ENCODE measurements at places on chromosomes 3 and 15.

DNA sequence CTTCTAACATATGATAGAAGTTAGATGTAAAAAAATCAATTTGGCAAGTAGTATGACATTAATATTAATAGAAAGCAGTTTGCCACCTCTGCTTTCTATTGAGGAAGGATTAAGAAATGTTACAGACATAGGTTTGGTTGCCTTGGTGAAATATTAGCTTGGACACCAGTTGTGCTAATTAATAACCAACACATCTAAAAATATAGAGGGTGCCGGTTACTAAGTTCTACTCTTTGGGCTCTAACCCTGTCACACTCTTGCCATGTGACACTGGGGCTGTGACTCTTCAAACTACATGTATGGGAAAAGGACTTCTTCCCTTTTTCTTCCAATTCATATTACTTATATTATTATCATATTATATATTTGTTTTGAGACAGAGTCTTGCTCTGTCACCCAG lies 64.4 kb downstream of the TRIM71 start:
- no peak for DNase-seq

GRCh38 chr3:184716622-184717398 lies 4.9 kb upstream of the MAGEF1 start:
- no peak for DNase-seq

GRCh38 chr3:7015683-7016440 lies 154.9 kb downstream of the GRM7 start:
- no peak for DNase-seq

- no peak for DNase-seq
These were observed 3.0 kb downstream of the MEF2A start for GRCh38 chr15:99568625-99569352.

DNA sequence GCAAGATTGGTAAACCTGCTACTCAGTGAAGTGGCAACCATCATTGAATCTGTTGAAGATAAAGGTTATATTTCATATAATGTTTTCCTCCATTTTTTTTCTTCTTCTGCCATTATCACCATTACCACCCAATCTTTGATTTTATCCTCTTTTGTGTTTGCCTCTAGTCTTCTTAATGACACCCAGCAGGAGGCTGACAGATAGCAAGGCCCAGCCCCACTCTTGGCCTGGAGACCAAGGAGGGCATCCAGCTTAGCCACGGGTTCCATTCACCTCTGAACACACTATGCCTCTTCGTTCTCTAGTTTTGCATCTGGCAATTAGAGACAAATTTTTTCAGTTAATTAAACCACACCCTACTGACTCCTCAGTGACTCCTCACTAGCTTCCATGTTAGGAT lies 129.7 kb downstream of the TPRG1 start:
- DNase-seq = no peak

DNA sequence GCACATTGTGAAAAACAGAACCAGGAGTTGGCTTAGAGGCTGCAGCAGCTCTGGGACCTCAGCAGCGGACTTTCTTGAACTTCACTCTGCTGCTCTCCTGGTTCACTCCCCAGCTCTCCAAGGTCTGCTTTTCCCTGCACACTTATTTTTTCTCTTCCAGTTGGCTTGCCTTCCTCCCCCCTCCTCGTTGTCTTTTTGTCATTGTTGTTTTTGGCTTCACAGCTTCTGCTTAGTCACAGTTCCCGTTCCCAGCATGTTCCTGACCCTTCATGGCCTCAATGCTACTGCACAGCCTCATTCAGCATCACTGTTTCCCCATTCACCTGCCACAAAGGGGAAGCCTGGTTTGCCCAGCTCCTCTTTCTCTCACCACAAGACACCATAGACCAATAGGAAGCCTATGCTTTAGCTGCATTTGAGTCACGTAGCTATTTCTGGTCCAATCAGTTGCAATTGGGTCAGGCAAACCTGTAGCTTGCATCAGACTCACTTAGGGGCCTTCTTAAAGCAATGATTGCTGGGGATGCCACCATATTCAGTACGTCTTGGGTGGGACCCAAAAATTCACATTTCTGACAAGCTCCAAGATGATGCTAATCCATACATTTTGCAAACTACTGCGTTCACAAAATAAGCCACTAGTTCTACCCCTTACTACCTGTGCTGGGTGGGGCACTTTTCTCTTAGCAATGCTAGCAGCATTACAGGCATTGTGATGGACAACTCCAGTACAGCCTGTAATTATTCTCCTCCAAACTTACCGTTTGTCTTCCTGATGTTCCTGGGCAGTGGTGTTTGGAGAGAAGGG lies 7.8 kb upstream of the SUMF1 start:
- DNase-seq = no peak

DNA sequence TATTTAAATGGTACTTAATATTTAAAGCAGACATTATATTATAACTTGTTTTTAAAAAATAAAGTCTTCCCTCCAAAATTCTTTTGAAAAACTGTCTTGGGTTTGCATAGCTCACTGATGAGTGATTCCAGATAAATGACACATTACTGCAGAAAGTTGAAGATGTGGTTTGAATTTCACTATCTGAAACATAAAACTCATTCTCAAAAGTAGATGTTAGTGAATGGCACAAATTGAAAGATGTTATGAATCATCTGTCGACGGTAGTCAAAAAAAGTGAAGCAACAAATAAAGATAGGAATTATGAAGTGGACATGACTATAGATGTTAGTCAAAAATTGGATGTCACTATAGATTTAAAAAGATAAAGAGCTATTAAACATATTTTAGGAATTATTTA lies 280.5 kb downstream of the GAP43 start:
- peak; percentile 53 for DNase-seq

DNA sequence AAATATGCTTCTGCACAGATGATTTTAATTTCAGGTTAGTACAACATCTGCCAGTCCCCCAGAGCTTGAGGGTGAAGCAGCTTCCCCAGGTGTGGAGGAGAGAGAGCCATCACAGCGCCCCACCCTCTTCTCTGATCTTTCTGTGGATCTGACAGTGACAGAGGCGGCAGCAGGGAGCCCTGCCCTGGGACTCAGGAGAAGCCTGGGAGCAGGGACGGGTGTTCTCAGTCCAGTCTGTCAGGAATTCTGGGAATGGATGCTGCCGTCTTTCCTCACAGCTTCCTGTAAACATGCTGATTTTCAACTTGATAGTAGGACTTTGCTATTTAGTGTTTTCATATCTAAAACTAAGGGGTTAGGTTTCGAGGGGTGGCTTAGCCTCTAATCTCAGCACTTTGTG lies 11.4 kb upstream of the RAB8B start:
- no peak for DNase-seq

DNA sequence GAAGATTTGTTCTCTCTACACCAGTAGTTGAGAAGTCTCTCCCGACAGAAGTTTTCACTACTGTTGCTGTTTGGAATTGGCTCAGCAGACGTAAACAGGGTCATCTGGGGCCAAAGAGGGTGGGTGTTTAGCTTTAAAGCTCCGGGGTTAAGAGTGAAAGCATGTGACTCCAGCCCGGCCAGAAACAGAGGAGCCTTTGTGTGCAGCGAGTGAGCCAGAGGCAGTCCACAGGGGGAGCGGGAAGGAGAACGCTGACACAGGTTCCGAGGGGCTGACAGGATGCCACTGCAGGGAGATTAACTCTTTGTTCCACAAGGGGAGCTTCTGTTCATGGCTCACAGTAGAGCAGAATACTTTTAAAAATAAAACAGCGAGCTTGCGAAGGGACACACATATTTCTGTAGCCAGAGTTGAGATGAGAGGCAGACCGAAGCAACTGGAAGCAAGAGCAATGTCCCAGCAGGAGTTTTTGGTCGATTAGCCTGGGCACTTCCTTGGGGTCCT lies 26.9 kb downstream of the BMF start:
- no peak for DNase-seq

GRCh38 chr3:101063401-101063800 lies 70.2 kb upstream of the ABI3BP start:
- DNase-seq = no peak

GRCh38 chr3:124768812-124769211 lies 38.6 kb downstream of the UMPS start:
- DNase-seq = no peak

DNA sequence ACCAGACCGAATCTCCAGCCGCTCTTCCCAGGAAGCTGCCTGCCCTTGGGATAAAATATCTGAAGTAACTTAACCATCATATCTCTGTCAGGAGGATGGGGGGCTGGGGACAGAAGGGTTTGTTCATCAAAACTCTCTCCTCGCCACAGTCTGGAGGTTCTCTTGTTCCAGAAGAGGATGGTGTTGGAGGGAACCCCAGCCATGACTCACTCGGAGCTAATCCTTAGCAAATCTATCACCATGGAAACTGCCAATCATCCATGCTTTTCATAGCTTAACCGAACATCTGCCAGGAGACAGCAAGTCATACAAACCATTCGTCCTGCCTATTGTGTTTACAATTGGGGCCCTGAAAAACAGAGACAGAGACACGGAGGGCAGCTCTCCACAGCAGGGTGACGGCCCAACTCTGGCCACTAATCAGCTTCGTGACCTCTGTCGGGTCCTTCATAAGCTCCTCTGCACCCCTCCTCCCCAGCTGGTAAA lies 73.8 kb upstream of the HEG1 start:
- peak; percentile 97 for DNase-seq

DNA sequence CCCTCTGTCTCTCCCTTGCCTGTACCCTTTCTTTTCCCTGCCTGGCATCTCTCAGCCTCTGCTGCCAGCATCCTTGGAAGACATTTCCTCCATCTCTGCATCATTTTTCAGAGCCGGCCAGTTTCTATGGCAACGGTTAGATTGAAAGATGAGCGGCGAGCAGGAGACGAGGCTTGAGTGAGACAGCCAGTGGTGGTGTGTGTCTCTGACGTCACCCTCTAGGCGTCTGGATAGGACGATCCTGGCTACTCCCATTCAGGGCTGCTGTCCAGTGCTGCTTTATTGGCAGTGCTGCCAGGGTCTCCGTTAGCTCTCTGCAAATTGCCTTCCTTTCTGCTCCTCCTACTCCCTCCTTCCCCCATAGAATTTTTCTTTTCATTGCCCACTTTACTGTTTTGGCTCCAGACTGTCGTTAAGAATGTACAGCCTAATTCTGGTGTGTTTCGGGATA lies 57.9 kb downstream of the TRAK1 start:
- no peak for DNase-seq

DNA sequence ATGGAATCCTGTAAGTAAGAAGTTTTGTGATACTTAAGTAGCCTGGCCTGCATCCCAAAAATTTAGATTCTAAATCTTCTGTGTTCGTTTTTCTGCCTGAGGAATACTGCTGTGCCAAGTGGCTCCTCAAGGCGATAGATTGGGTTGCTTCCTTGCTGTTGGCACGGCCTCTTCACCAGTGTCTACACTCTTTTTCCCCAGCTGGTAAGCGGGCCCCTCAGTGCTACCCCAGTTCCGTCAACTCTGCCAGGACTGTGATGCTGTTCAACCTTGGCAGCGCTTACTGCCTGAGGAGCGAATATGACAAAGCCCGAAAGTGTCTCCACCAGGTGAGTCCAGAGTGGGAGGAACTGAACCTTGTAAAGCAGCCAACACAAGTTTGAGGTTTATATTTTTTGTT lies 53.3 kb upstream of the TRIM71 start:
- no peak for DNase-seq

DNA sequence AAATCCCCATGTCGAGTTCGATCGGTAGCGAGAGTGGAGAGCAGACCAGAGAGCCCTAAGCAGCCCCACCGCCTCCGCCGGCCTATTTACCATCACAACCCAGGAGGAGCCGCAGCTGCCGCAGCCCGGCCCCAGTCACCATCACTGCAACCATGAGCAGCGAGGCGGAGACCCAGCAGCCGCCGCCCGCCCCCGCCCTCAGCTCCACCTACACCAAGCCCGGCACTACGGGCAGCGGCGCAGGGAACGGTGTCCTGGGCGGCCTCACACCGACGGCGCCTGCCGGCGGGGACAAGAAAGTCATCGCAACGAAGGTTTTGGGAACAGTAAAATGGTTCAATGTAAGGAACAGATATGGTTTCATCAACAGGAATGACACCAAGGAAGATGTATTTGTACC lies 89.5 kb upstream of the TPM1 start:
- DNase-seq = no peak

DNA sequence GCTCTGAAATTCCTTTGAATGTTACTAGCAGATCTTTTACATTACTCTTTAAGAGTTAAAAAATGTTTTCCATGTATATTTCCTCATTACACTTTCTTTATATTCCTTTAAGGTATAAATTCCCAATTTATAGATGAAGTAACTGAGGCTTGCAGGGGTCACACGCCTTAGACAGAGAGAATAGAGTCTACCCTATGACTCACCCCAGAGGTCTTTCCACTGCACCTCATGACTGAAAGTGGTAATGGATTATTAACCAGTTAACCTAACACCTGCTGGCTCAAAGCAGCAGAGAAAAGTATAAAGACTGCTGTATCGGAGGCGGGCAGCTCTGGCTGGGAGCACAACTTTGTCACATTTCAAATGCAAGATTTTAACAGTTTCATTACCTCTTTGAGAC lies 37.7 kb downstream of the LDHAL6B start:
- DNase-seq = no peak

- no peak for DNase-seq
These were observed 46.9 kb downstream of the ZNF710 start for GRCh38 chr15:90047956-90048575.

- DNase-seq = no peak
These were observed at the start of gene GABRB3 for GRCh38 chr15:26772154-26773066. Gene GABRB3, minus strand, starts transcription at chr15:26773066.

- DNase-seq = no peak
These were observed 722 bp downstream of the RBMS3 start for GRCh38 chr3:29281344-29282241.

GRCh38 chr3:144488927-144489326 lies 517.3 kb downstream of the DIPK2A start:
- DNase-seq = no peak

- no peak for DNase-seq
These were observed 15.3 kb downstream of the MRPL47 start for GRCh38 chr3:179589143-179589542.

- no peak for DNase-seq
These were observed 213.1 kb downstream of the OSBPL10 start for GRCh38 chr3:31767920-31768319.

GRCh38 chr15:94300612-94301011 lies 69.3 kb downstream of the MCTP2 start:
- DNase-seq = no peak

DNA sequence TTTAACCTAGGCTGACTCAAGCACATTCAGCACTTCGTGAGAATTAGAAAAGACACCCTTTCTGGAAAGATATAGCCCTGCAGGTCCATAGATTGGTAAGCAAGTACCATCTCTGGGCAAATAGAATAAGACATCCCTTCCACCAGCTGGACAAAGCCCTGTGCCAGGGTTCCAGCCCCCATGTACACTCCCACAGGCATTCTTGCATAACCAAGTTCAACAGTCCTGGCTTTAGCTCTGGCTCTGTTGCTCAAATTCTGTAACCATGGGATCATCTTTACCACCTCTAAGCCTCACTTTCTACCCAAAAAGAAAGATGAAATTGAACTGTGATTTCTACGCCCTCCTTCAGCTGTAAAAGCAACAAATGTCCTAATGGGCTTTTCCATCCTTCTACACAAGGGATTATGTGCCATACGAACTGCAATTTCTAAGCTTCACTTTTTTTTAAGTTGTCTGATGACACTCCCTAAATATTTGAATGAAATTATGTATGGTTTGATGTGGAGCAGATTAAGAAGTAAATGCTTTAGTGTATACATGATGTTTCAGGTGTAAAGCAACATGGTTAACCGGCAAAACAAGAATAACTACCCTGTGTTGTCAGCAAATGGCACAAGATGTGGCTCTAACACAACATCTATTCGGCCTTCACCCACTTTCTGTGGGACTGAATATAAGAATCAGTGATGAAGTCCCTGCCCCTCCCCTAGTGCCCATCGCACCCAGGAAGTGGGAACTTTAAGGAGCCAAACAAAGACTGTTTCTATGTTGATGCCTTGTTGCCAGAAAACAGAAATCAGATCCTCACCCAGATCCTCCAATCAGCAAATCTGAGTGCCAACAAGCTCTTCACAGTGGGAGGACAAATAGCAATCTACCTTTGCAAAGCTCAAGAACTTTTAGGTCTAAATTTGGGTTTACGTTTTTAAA lies 165.7 kb downstream of the P3H2 start:
- DNase-seq = no peak
